ENCODE measurements at places on chromosomes 6 and 20.

DNA sequence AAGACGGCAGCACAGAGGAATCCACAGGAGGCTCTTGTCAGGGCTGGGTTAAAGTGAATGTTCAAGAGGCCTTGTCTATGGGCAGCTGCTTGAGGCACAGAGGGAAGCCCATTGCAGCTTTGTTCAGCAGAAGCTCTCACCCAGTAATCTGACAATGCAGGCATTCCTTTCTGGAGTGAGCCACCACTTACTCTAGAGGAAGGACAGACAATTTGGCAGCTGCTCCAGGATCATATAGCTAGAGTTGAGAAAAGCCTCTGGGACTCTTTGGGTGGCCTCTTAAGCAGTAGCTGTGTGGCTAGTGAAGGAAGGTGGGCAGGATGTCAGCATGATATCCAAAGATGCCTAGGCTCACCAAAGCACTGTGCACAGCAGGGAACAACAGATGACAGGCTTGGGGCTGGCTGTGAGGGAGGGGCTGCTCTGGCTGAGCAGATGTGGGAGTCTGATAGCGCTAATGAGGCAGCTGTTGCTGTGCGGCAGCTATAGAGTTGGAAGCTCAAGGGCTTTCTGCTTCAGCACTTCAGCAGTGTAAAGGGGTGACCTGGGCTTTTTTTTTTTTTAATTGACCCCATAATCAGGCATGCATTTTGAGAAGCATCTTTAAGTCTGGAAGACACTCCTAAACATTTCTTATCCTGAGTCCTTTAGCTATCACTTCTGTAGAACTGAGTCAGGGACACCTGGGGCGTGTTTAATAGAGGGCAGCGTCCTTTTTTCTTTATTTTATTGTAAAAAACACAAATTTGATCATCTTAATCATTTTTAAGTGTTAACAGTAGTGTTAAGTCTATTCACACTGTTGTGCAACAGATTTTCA is 27.2 kb downstream of the CMTR1 start:
- DNase-seq = no peak

- DNase-seq = peak; percentile 87
Measured at GRCh38 chr6:12011276-12012037, 655 bp upstream of the HIVEP1 start.

GRCh38 chr6:6975459-6976111 is 132.2 kb upstream of the RREB1 start:
- no peak for DNase-seq

DNA sequence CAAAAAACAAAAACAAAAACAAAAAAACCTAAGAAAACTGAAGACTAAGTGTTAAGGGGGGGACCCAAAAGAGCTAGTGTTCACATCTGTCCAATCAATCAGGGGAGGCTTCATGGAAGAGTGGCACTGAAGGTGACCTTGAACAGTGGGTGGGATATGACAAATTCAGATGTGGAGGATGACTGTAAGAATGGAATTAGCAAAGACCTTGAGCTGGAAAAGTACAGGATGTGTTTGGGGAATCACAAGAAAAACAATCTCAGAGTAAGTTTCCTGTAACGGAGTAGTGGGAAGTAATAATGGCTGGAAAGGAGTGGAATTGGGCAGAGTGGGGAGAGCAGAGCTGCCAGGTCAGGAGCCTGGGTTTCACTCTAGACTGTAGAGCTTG is 2.9 kb upstream of the IER3 start:
- DNase-seq = no peak

- no peak for DNase-seq
Measured at GRCh38 chr6:19034986-19035385, 647.8 kb downstream of the RNF144B start.

DNA sequence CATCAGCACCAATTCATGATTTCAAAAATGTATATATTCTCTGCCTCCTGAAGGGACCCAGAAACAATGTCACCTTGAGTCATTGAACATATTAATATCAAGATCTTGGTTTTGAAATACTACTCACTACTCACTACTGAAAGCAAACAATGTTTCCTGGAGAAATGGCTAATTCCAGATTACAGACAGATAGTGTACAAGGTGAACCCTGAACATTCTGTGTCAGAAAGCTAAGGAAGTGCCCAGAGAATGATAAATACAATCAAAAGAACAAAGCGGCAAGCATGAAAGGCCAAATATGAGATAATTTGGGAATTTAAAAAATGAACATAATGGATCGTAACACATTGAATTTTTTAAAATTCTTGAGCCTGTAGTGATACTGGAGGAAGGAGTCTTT is 101.5 kb upstream of the TENT5A start:
- no peak for DNase-seq

GRCh38 chr6:15962449-15962764 is 166.5 kb upstream of the MYLIP start:
- no peak for DNase-seq

DNA sequence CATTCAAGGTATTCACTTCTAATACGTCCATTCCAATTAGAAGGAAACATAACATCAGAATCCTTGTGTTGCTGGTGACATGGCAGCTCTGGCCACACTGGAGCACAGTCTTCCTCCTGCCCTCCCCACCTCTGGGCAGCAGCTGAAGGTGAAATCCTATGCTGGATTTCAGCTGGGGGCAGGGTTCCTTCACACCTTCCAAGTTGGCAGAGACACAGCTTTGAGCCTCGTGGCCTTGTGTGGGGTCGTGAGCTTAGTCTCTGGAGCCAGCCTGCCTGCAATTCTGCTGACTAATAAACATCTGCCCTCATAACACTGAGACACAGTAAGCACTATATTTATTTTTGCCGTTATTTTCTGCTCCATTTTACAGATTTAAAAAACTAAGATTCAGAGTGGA is 218.9 kb upstream of the RIN2 start:
- no peak for DNase-seq

- no peak for DNase-seq
Measured at GRCh38 chr20:37442547-37442946, 78.5 kb upstream of the NNAT start.

DNA sequence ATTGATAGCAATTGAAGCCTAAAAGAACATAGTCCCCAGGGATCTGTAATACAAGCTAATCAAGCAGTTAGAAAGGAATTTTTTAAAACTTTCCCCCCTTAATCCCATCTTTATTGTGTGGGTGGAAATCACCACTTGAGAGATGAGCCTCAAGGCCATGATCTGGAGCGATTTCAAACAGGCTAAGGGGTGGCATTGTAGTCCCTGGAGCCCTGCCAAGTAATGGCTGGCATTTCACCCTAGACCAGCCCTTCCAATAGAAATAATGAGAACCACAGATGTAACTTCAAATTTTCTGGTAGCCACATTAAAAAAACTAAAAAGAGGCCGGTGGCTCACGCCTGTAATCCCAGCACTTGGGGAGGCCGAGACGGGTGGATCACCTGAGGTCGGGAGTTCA is 46.9 kb downstream of the PRDM1 start:
- no peak for DNase-seq

DNA sequence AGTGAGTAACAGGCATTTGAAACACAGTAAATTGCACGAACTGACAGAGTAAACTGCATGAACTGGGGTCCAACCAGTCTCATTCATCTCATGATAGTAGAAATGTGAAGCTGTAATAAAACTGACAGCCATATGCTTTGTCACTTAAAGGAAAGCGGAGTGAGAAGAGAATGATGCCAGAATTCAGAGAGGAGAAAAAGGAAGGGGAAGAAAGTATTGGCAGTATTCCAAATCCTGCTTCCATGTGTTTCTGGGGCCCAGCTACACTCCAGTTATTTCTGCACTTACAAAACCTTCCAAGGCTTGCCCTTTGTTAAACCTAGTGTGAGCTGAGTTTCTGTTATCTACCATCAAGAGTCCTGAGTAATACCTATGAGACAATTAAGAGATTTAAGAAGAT is 17.2 kb downstream of the SNX14 start:
- no peak for DNase-seq

GRCh38 chr6:14079971-14080370 is 37.6 kb upstream of the CD83 start:
- DNase-seq = no peak

- DNase-seq = no peak
Measured at GRCh38 chr6:140812636-140813035, 1320.1 kb upstream of the GJE1 start.

DNA sequence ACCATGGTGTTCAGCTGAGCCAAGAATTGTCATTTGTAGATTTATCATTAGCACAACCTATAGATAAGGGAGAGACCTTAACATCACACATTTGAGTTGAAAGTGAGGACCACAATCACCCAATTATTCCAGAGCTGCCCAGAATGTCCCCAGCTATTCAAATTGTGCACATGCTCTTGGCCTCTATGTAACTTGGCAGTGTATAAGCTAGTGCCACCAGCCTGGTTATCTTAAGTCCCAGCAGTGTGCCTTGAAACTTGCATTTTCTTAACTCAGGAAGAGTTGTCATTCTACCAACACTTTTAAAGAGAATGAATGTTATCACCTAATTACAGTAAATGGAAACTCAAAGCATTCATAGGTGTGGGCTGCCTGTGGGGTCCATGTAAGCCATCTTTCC is 191.1 kb downstream of the COL9A1 start:
- no peak for DNase-seq

DNA sequence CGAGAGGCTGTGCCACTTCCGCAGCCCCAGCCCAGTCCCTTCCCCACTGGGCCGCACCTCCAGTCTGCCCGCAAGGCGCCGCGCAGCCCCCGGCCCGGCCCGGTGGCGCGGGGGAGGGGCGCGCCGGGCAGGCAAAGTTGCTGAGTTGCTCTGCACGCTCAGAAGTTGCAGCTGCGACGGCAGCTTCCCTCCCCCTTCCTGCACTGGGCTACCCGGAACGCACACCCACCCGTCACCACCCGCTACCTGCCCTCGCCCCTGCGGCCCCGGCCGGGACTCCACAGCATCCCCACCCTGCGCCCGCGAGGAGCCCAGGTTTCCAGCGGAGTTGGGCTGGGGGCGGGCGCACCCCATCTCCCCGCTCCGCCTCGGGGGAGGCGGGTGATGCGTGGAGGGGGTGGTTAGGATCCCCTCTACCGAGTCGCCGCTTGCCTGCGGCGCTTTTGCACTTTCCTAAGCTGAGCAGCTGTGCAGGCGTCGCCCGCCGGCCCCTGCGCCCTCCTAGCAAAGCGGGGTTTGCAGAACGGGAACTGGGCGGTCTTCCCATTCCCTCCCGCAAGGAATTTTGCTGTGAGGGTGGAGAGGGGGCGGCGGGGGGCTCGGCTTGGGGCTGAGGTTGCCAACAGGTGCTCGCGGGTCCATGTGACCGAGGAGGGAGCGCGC is 55.9 kb upstream of the RREB1 start:
- DNase-seq = no peak

Data from activated CD4-positive, CD25-positive, alpha-beta regulatory T cell treated with anti-CD3 and anti-CD28 coated beads, Interleukin-2, amount 50 U/mL, for 16 hours (primary cell).